ENCODE measurements at places on chromosomes 6 and 20.
A peak's percentile ranks its signal among the peaks of the same experiment; 100 is the strongest.

DNA sequence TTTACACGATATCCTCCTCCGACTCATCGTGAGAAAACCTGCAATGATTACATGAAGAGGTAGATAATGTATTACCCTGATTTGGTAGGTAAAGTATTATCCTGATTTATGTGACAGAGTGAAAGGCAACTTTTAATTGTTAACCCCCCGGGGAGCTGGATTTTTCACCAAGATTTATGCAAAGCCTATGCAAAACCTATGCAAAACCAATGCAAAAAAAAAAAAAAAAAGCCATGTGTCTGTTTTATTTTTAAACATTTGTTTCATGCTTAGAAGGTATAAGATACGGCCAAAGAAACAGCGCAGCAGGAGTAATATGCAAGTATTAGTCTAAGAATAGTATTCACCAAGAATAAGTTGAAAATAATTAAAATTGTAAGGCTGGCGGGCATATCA lies 109.9 kb downstream of the IPCEF1 start:
- DNase-seq = no peak

- no peak for DNase-seq
Observed at GRCh38 chr20:46701057-46701456, 8.4 kb upstream of the SLC2A10 start.

DNA sequence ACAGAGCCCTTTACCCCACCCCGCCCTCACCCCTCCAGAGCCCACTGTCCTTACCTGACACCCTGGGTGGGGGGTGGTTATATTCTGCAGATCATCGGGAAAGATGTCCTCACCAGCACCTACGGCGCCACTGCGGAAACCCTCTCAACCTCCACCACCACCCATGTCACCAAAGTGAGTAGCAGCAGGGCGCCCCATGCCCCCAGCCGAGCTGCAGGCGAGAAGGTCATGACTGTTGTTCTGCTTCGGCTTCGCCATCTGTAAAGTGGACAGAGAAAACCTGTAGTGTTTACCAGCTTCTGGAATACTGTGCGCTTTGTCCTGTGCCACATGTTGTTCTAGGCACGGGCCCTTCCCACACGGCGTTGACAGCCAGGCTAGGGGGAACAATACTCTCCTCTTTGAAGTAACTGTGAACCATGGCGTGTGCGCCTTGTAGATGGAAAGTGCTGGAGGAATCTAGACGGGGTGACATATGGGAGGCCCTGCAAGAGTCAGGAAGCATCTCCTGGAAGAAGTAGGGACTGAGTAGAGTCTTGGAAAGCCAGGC lies 16.5 kb upstream of the AAR2 start:
- DNase-seq = no peak

GRCh38 chr6:114712129-114712662 lies 369.4 kb upstream of the HS3ST5 start:
- no peak for DNase-seq

- peak; percentile 45 for DNase-seq
Observed at GRCh38 chr20:20856306-20856705, 143.9 kb upstream of the RALGAPA2 start.

DNA sequence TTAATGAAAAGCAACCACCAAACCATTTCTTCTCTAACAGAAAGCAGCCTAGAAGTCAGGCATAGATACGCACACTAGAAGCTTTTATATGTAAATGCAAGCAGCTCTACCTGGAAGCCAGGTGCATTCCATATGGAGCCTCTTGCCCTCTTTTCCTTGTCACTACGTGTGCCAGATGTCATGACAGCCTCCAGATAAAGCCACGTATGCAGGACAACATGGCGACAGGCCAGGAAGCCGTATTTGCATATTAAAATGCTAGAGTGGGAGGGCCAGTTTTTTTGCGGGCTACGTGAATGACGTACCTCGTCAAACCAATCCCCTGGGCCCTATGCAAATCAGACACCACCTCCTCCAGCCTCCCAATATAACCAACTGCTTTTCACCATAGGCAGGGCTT lies 308.1 kb upstream of the SPTLC3 start:
- DNase-seq = no peak

DNA sequence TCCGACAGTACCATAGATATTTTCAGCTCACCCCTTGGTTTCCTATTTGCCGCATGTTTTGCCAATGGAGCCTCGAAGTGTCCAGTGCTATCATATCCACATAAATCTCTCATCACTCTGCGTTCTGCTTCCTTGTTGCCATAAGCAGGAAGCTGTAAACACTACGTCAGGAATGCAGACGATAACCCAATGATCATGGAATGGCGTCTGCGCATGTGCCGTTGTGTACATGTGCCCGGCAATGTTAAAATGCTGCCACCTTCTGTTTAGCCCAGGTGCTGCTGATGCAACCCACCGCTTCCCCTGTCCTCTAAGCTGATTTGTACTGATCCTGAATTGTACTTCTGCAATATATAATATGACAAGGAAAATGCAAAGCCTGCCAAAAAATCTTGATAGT lies 607.5 kb downstream of the HDGFL1 start:
- no peak for DNase-seq

DNA sequence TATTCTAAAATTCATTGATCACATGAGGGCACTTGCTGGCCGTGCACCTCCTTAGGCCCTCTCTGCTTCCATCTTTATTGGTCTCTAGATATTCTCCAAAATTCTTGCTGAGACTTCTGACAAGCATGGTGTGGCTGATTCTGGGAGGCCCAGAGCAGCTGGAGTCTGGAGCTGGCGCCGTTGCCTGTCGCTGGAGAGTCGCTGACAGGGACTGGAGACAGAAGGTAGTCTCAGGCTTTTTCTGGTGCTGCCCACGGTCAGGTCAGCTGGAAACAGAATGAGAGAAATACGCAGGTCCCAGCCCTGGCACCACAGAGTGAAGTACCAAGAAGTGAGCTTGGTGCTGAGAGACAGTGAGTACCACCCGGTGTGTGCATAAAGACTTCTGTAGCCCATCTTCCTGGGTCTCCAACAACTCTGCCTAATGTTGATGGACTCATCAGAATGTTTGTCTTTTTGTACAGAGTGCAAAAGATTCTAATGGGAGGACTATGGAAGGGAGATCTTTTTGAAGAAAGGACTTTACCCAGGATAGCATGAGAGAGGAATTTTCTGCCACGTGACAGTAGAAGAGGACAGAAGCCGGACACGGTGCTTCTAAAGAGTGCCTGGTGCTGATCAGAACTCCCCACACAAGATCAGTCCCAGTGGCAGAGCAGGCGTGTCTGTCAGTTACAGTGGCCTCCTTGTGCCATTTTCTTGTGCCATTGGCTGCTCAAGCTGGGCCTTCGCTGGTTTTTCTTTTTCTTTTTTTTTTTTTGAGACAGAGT lies 1.8 kb upstream of the ALDH8A1 start:
- no peak for DNase-seq

DNA sequence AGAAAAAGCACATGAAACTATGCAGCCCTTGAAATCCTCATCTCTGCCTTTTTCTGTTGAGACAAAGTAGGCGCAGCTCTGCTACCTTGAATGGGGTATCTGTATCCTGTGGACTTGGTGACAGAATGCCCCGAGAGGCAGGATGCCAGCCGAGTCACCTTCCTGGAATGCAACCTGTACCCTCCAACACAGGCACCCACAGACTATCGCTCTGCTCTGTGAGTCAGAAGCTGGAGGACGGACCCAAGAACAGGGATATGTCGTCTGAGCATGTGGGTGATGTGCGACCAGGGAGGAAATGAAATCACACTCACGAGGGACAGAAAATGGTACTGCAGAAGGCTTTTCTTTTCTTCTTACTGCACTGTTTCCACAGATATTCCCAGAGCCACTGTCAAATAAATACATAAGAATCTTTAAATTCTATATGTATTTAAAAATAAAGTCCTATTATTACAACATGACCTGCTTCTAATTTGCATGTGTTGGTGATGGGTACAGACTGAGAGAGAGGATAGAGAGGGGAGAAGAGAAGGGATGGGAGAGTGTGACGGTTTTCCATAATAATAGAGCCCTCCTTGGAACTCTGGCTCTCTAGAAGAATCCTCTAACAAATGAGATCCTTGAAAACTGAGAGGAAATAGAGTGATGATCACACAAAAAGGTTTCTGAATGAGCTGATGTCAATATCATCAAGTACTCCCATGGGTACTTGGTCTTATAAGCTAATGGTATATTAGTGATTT lies 308.1 kb downstream of the FOXC1 start:
- peak; percentile 67 for DNase-seq

GRCh38 chr6:135811170-135811569 lies 40.3 kb upstream of the PDE7B start:
- DNase-seq = no peak
